Activated CD4-positive, alpha-beta T cell treated with anti-CD3 and anti-CD28 coated beads, Interleukin-2, Interleukin-6, amounts not matched to agents 100 ng/mL and 50 ng/mL, durations not matched to agents 16 hours and 8 hours (primary cell): ENCODE measurements at places on chromosomes 4 and X.

- DNase-seq = peak; percentile 47
Measured at GRCh38 chr4:168868044-168868781, 141.8 kb downstream of the CBR4 start.

DNA sequence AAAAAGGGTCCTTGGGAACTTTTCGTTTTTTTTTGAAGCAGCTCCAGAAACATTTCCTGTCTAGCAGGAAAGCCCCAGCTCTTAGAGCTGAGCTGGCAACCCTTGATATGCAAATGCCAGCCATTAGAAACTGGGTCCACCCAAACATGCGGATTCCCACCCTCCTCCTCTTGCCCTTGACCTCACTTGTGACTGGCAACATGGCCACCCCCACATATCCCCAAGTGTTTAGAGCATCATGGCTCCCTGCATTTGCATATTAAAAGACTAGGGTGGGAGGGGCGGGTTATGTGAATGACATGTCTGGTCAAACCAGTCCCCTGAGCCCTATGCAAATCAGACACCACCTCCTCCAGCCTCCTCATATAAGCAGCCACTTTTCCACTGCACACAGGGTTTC is 671.1 kb downstream of the FAT4 start:
- DNase-seq = no peak

- no peak for DNase-seq
Measured at GRCh38 chr4:150510176-150510865, 71.6 kb upstream of the MAB21L2 start.

GRCh38 chr4:171484681-171485080 is 328.5 kb upstream of the GALNTL6 start:
- DNase-seq = no peak

DNA sequence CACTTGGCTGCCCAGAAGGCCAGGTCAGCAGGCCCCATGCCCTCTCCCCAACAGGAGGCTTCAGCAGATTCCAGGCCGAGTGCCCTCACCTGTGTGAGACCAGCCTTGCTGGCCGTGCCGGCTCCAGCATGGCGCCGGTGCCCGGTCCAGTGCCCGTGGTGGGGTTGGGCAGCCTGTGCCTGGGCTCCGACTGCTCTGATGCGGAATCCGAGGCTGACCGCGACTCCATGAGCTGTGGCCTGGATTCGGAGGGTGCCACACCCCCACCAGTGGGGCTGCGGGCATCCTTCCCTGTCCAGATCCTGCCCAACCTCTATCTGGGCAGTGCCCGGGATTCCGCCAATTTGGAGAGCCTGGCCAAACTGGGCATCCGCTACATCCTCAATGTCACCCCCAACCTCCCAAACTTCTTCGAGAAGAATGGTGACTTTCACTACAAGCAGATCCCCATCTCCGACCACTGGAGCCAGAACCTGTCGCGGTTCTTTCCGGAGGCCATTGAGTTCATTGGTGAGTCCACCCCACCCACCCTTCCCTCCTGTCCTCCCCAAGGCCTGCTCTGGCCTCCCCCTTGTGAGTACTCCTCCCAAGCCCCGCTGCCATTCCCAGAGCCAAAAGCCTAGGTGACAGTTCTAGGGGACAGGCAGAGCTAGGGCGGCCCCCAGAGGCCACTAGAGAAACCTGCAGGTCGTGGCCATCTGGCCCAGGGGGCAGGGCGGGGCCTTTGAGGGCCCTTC is 2.3 kb downstream of the DUSP9 start:
- DNase-seq = peak; percentile 42

GRCh38 chr4:156298230-156298629 is 344.6 kb upstream of the CTSO start:
- no peak for DNase-seq

DNA sequence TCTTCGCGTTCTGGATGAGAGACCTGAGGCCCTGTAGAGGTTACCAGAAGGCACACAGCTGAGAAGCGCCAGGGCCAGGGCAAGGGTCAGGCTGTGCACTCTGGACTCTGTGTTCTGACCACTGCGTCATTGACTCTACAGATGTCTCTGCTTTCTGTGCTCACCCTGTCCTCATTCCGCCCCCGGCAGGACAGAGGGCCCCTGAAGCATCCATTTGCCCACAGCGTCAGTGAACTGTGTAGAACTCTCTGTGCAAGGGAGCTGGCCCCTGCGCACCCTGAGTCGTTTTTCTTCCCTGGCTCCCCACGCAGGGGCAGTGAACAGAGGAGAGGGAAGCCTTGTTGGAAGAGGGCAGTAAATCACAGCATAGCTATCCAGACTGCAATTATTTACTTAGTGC is 6.1 kb upstream of the WAS start:
- DNase-seq = no peak

GRCh38 chr4:74133786-74134499 is 24.0 kb upstream of the MTHFD2L start:
- DNase-seq = peak; percentile 73

DNA sequence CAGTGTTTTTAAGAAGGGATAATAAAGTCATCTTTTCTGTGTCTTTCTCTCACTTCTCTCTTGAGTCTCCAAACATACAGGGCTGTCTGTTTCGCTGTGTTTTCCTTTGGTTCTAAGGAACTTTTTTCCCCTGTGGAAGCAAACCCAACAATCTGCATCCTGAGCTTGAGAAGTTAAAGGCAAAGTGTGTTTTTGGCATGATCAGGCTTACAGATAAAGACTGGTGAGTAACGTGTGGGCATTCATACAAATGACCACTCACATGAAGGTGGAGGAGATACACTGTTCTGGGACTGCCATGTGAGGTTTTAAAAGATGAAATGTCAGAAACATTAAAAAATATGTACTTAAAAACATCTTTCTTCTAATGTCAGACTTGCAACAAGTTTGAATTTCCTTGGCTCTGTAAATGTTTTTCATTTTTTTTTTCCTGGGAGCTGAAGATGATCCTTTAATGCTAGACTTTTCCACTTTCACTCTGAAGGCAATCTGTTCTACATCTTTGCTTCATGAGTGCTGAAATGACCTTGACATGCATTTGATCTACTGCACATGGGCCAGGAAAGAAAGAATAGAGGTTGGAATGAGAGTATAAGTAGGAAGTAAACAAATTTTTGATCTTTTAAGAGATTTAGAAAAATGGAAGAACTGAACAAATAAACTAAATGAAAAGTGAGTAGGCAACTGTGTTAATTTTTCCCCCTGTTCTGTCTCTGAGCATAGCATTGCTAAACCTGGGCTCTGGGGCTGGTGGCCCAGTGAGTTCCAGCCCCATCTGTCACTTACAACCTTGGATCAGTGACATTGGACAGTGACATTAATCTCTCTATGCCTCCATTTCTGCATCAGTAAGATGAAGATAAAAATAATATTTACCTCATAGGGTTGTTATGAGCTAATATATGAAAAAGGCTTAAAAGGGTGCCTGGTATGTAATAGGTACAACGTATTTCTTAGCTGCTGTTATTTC is 151.1 kb upstream of the TBC1D9 start:
- no peak for DNase-seq

DNA sequence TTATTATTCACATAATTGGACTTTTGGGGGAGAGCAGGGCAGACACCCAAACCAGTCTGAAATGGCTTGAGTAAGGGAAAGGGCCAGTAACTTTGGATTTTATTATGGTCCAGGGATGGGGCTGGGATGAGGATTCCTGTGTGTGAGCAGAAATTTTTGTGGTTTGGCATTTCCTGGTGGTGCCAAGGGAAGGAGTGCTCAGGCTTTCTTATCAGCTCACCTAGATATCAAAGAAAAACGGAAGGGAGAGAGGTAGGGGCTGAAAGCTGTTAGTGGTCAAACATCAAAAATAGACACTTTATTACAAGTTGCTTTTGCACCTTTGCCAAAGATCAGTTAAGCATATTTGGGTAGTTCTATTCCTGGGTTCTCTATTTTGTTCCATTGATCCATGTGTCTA is 128.5 kb upstream of the DIPK2B start:
- DNase-seq = no peak

GRCh38 chr4:155705664-155706063 is 39.0 kb downstream of the GUCY1A1 start:
- DNase-seq = no peak

GRCh38 chr4:135249024-135249423 is 1047.4 kb upstream of the PABPC4L start:
- DNase-seq = no peak

- no peak for DNase-seq
Measured at GRCh38 chr4:108170631-108171338, 2.1 kb upstream of the LEF1 start.

DNA sequence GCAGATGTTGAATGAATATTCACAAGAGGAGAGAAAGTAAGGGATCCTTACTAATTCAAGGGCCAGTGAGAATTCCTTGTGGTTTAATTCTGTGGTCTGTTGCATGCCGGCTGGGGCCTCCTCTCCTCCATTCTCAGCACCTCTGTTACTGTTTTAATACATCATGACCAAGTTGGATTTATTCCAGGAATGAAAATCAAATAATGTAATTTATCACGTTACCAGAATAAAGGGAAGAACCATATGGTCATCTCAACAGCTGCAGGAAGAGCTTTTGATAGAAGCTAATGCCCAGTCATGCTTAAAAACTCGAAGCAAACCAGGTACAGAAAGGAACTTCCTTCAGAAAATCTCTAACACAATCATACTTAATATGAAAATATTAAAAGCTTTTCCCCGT is 54.1 kb downstream of the GRK4 start:
- DNase-seq = no peak

DNA sequence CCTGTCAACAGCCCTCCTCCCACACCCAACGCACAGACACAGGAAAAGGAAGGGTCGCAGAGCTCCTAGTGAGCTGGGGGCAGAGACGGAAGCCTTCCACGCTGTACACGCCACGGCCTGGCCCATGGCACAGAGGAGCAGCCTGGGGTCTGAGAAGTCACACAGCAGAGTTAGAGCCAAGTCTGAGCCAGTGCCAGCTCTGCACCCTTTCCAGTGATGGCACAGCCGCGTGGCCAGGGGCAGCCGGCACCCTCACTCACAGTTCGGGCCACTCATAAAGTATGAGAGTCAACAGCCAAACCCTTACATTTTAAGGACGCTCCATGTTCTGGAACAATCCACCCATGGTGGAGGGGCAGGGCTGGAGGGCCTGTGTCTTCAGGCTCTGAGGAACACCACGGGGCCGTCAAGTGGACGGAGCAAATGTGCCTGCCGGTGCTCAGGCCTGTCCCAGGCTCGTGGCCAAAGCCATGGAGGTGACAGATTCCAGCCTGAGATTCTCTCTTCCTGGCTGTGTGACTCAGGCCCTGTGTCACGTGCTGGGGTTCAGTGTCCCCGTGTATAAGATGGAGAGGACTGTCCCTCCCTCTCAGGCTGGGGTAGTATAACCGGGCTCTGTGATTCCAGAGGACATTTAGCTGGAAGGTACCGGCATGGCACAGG is 91.2 kb downstream of the ABLIM2 start:
- no peak for DNase-seq

DNA sequence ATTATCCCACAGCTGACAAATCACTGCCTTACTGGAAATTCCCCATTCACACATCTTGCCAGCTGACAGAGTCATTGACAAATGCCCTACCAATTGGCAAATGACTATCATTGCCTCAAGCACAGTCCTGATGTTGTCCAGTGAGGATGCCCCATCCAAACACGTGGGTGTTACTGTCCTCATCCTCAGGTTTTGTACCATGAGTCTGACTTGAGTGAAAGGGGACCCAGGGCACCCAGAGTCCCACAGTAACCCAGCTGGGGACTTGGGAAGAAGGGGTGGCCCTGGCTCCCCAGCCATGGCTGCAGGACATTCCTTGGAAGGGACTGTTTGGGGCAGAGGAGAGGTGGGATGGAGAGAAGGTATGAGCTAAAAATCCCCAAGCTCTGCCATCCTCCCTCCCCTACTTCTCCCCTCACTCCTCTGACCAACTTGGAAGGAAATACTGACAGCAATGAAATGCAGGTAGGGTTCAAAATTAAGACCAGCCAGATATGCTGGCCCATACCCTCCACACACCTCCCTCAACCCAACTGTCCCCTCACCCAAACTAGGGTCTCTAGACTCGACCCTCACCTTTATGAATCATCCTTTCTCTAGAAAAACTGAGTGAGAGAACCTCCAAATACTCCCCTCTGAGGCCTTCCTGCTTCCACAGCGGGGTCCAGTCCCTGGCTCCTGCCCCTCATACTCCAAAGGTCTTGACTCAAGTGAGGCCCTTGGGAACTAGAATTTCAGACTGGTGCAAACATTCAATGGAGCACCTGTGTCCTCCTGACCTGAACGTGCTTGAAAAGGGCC is 5.1 kb downstream of the TIMP1 start:
- no peak for DNase-seq

DNA sequence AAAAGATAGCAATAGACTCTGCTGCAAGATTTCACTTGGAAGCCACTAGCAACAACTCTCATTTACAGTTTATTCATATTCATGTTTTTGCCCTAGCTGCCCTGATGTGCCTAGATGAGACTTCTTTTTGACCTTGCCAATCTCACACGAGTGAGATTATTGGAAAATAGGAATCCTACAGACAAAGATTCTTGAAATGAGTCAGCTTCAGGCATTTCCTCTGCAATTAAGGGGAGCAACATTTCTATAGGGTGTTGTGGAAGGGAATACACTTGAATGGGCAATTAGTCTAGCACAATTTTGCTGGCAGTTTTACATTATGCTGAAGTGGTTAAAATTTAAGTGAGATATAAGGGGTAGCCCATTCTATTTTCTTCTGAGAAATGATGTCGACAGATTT is 217.0 kb upstream of the FAT4 start:
- DNase-seq = no peak

GRCh38 chrX:2536141-2536540 is 35.4 kb upstream of the DHRSX start:
- no peak for DNase-seq

GRCh38 chrX:2483398-2484060 is 17.2 kb downstream of the DHRSX start:
- DNase-seq = no peak

DNA sequence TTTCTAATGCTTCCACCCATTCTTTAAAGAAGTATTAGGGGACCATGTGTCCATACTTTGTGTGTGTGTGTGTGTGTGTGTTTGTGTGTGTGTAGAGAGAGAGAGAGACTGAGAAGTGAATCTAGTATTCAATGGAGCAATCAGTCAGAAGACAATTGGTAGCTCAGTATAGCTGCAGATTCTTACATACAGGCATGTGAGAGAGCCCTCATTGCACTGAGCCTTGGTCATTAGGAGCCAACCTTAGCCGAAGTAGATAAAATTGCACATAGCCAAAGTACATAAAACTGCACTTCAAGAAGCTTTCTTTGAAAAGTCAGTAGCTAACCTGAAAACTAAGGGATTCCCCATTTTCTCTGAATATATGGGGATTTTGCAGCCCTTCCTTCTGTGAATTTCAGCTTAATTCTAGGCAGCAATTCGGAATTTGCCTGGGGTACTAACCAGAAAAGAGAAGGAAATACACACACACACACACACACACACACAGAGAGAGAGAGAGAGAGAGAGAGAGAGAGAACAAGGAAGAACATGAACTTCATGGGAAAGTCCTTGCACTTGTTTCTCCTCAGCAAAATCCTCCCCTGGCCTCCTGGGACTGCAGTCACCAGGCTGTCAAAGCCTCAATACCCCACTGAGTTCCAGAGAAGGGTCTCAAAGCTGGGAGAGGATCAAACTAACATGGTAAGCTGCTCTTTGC is 1.7 kb upstream of the PRDM8 start:
- no peak for DNase-seq

GRCh38 chrX:115390078-115390477 is 100.6 kb downstream of the LUZP4 start:
- no peak for DNase-seq
